ENCODE measurements at places on chromosomes 6 and 20.
A peak's percentile ranks its signal among the peaks of the same experiment; 100 is the strongest.

- no peak for DNase-seq
Observed at GRCh38 chr20:3307078-3307477, 68.1 kb upstream of the SLC4A11 start.

GRCh38 chr20:51217347-51218045 lies 194.6 kb upstream of the KCNG1 start:
- no peak for DNase-seq

GRCh38 chr6:117933471-117933870 lies 26.4 kb downstream of the SLC35F1 start:
- DNase-seq, result no peak

GRCh38 chr6:131058236-131058635 lies 4.8 kb downstream of the EPB41L2 start:
- DNase-seq, result no peak

- DNase-seq, result no peak
Observed at GRCh38 chr6:36757206-36757605, 59.6 kb downstream of the RAB44 start.

DNA sequence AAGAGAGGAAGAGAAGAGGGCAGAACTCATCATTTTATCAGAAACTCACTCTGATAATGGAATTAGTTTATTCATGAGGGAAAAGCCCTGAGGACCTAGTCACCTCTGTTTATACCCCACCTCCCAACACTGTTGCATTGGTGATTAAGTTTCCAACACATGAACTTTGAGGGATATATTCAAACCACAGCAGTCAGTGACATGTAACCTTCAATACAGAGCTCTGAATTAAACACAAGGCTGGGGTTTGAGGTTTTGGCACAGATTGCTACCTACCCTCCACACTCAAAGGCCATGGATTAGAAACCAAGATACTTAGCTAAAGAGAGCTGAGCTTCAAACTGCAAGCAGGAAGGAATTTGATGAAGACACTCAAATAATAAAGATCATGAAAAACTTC lies 48.5 kb upstream of the MOCS1 start:
- no peak for DNase-seq

GRCh38 chr20:59802471-59803221 lies 130.8 kb downstream of the SYCP2 start:
- DNase-seq, result no peak

DNA sequence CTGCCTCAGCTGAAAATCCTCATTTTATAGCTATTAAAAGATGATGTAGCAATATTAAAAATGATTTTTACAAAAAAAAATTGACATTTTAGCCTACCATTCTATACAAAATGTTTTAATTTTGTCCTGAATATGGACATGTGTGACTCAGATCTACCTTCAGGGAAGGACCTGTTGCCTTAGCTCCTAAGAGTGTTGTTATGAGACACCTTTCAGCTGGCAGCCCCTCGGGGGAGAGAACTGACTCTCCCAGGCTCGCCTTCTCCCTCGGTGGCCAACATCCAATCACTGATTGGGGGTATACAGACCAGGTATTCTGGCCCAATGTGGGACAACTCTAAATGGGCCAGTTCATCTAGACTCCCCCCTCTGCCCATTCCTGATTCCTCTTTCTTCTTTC lies 32.5 kb upstream of the MRAP2 start:
- DNase-seq, result no peak

DNA sequence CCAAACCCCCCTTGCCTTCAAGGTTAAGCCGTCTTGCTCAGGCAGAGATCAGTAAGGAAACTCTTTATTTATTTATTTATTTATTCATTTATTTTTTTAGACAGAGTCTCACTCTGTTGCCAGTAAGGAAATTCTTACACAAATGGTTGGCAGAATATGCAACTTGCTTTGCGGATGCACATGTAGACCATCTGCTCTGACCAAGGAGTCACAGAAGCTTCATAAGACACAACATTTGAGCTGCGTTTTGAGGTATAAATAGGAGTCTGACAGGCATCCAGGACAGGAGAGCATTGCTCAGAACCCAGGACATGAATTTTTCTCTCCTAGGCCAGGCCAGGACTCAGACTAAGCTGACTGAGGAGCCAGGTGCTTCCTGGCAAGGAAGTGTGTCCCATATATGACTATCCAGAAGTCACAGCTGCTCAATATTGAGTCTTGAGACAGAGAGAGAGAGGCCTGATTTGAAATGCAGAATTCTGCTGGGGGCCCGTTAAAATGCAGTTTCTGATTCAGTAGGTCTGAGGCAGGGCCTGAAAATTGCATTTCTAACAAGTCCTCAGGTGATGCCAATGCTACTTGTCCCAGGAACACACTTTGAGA lies 43.9 kb downstream of the HLA-A start:
- no peak for DNase-seq

DNA sequence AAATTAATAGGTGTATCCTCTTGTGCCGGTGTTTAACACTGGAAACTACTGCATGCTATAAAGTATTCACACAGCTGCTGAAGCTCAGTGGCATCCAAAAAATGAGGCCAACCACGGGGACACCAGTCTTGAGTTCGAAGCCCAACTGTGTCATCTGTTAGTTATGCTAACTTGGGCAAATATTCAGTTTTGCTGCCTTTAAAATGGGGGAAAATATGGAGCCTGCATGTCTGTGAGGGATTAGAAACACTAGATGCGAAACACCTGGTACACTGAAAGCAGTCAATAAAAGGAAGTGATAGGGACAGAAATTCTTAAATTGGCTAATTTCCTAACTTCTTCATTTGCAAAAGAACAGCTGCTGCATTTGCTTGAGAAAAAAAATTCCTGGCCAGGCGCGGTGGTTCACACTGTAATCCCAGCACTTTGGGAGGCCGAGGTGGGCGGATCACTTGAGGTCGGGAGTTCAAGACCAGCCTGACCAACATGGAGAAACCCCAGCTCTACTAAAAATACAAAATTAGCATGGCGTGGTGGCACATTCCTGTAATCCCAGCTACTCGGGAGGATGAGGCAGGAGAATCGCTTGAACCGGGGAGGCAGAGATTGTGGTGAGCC lies 36.6 kb upstream of the MLIP start:
- DNase-seq, result no peak

GRCh38 chr6:70396163-70396562 lies 17.1 kb upstream of the FAM135A start:
- no peak for DNase-seq

DNA sequence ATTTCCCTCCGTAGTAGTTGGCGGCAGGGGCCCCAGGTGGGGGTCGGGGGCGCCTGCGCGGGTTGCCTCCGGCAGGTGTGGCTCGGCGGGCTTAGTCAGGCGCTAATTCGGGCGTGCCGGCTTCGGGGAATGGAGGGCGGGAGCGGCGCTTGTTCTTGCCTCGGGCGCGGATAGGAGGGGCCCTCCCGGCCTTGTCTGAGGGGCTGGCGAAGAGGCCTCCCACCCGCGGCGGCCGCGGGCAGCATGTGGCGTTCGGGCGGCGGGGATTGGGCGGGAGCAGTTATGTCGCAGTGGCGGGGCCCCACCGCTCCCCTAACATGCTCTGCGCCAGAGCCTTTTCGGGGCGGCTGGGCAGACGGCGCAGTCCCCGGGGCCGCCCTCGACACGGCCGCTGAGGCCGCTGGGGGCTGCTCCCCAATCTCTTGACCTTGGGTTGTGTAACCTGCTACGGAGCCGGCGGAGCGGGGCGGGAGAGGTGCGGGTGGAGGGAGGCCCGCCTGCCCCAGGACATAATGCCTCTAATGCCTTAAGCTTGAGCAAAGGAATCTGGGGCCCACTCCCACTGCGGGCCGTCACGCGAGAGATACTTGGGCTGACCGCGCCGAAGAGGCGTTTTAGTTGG lies 1.1 kb downstream of the AMD1 start:
- peak; percentile 74 for DNase-seq

- DNase-seq, result no peak
Observed at GRCh38 chr20:34781220-34781619, 44.2 kb downstream of the NCOA6 start.

GRCh38 chr6:169429001-169429400 lies 175.4 kb upstream of the THBS2 start:
- no peak for DNase-seq

- DNase-seq, result no peak
Observed at GRCh38 chr6:158338311-158339112, 26.2 kb downstream of the TULP4 start.

- no peak for DNase-seq
Observed at GRCh38 chr20:11063444-11063843, 389.6 kb upstream of the JAG1 start.

- no peak for DNase-seq
Observed at GRCh38 chr20:10714236-10714975, 40.6 kb upstream of the JAG1 start.

- DNase-seq, result no peak
Observed at GRCh38 chr20:2125474-2126112, 24.0 kb downstream of the STK35 start.

Data from CD4-positive, alpha-beta T cell (primary cell).